ENCODE measurements at places on chromosomes 11 and 22. TPM values are rescaled to one million over a fixed set of nuclear protein-coding genes. Genes with fewer than 3 reads are reported as not detected.

DNA sequence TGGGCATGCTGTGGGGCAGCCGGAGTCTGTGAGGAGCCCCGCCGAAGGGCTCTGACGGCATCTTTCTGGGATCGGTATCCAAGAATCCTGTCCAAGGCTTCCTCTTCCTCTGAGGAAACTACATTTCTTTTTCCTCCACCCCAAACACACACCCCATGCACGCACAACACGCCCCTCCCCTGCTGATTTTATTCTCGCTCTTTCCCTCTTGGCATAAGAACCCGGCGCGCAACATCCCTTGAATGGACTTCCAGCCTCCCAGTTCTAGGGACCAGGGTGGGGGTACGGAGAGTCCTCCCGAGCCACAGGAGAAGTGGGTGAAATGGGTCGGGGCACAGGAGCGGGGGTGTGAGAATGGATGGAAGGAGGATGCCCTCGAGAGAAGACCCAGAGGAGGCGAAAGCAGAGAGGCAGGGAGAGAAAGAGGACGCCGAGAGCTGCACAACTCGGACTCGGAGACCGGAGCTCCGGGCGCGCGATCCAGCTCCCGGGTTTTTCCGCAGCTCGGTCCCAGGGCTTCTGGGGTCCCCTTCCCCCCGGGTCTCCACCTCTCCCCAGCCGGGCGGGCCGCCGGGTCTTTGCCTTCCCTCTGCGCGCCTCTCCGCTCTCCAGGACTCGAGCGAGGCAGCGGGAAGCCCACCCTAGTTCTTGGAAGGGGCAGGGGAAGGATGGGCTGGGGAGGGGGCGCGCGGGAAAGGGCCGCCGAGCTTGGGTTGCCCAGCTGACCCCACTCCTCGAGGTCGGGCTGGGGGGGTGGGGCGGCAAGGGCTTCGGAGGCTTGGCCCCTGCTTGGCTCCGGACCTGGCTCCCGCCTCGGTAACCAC, 1.5 kb upstream of the LARGE1 start:
- DNase-seq: peak; percentile 85

GRCh38 chr11:33769542-33769941, 4.8 kb downstream of the FBXO3 start:
- DNase-seq: no peak

The CASP5 gene
- not detected for polyA plus RNA-seq

The KDM4E gene
- polyA plus RNA-seq: not detected

DNA sequence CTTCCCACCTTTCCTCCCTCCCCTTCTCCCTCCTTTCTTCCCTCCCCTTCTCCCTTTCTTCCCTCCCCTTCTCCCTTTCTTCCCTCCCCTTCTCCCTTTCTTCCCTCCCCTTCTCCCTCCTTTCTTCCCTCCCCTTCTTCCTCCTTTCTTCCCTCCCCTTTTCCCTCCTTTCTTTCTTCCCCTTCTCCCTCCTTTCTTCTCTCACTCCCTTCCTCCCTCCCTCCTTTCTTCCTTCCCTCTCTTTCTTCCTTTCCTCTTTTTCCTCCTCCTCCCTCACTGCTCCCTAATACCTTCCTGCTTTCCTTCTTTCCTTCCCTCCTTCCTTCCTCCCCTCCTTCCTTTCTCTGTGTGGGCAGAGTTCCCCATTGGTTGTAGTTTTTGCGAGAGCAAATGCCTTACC, 76.1 kb downstream of the PGR start:
- DNase-seq: no peak

- no peak for DNase-seq
Measured at GRCh38 chr22:46484861-46485595, 52.4 kb downstream of the CELSR1 start.

DNA sequence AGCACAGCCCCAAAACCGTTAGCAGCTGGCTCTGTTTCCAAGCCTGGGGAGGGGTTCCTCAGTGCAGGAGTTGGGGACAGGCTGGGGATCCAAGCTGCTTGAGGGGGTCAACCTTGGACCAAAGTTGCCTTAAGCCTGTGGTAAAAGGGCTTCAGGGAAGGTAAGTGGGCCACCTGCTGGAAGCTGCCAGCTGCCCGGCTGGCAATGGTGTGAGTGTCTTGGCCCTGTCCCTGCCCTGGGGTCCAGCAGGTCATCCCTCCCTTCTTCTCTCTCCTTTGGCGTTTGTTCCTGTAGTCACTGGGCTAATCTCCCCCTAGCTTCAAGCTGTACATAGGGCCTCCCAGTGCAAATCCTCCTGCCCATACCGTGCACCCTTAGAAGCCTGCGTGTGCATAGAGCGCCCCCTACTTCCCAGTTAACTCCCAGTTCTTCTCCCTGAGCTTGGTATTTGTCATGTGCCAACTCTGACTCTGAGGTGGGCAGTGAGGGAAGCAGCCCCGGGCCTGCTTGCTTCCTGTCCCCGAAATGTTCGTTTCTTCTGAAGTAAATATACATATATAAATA, 4.4 kb downstream of the TMEM258 start:
- DNase-seq: no peak

DNA sequence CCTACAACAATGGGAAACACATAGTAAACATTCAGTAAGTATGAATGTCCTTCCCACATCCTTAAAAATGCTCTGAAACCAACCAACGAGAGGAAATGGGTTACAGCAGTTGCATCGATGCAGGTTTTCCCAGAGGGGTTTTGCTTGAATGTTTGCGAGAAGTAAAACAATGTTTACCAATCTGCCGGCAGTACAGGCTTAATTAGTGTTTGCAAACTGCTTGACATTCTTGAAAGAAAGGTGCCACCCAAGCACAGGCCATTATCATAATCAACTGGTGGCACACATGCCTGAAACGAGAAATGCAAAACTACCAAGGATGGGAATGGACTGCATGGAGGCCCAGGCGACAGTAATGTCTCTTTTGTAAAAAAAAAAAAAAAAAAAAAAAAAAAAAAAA, 27.1 kb upstream of the OPCML start:
- DNase-seq: no peak

- no peak for DNase-seq
Measured at GRCh38 chr11:120908461-120909181, 115.3 kb upstream of the TBCEL start.

DNA sequence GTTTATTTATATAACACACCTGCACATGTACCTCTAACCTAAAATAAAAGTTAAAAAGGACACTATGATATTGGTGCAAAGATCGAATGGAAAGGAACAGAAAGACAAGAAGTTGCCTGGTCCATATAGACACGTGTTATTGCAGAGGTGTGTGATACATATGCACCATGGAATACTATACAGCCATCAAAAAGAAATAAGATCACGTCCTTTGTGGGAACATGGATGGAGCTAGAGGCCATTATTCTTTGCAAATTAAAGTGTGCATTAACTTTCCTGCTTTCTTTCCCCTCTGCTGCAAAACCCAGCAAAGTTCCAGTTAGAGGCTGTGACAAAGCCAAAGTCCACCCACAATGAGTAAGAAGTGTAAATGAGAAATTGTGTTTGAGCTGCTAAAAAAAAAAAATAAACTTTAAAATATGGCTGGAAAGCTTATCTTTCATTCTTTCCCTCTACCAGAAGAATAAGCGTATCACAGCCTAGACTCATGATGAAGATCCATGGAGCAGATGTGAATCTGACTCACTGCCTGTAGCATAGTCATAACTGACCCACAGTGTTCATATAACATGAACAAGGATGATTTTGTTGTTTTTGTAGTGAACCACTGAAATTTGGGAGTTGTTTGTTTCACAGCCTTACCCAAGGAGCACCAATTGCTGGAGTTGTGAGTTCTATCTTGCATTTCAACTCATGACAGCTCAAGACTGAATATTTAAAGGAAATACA, 9.6 kb downstream of the OR52K1 start:
- no peak for DNase-seq

- peak; percentile 30 for DNase-seq
Measured at GRCh38 chr11:18802381-18803257, 11.0 kb upstream of the PTPN5 start.

GRCh38 chr11:44893846-44894617, 56.7 kb downstream of the TP53I11 start:
- DNase-seq: peak; percentile 90

GRCh38 chr11:111422494-111423249, 43.6 kb upstream of the POU2AF1 start:
- DNase-seq: peak; percentile 70

- no peak for DNase-seq
Measured at GRCh38 chr22:30675436-30675835, 7.8 kb upstream of the DUSP18 start.

The DNAJB7 gene
- not detected for polyA plus RNA-seq

The GGTLC3 gene
- polyA plus RNA-seq: not detected

The CELSR1 gene
- 5.6 TPM for polyA plus RNA-seq

DNA sequence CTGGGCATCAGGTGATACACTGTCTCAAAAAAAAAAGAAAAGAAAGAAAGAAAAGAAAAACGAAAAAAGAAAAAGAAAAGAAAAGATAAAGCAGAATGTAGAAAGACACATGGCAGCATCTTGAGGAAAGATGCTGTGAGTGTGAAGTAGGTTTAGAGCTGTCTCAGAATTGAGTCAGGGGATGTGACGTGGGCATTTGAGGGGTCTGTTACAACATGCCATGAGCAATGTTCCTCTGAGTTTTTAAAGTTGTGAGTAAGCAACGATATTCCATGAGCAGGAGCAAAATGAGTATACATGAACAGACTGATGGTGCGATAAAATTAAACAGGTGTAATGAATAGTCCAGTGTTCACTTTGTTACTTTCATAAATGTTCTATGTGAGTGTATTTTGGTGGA, 11.3 kb upstream of the QSER1 start:
- DNase-seq: no peak

The UBASH3B gene
- polyA plus RNA-seq: 0.34 TPM
